GM23248 (cell line): ENCODE measurements at places on chromosomes 11 and 22. TPM values are rescaled to one million over a fixed set of nuclear protein-coding genes. Genes with fewer than 3 reads are reported as not detected.
A peak's percentile ranks its signal among the peaks of the same experiment; 100 is the strongest.

DNA sequence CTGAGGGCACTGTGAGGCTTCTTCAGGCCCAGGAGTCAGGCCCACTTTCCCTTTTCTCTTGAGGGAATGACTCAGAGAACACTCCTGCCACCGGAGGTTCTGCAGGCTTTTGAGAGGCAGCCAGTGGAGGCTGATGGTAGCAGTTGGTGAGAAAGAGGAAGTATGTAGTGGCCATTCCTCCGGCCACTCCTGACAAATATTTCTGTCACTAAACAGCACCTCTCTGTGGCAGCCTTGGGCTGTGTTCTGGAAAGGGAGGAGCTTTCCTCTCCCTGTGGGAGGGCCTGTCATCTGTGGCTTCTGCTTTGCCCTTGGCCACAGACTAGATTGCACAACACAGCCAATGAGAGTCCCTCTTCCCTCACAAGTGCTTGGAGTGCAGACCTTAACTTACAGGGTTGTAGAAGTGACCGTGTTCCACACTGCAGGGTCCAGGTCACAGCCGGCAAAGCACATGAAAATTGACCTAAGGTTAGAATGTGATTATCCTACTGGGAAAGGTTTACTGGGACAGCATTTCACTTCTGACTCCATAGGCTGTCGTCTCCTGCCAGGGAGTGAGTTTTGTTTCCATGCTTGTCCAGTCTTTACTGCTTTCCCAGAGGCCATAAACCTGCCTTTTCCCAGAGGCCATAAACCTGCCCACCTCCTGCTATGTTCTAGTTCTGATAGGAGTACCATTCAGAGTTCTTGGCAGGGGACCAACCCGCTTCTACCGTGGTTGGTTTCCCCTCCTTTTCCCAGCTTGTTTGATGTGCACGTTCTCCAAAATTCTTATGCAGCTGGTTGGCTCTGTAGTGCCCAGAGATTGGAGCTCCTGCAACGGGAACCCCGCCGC lies 33.3 kb downstream of the MARK2 start:
- peak; percentile 98 for DNase-seq

DNA sequence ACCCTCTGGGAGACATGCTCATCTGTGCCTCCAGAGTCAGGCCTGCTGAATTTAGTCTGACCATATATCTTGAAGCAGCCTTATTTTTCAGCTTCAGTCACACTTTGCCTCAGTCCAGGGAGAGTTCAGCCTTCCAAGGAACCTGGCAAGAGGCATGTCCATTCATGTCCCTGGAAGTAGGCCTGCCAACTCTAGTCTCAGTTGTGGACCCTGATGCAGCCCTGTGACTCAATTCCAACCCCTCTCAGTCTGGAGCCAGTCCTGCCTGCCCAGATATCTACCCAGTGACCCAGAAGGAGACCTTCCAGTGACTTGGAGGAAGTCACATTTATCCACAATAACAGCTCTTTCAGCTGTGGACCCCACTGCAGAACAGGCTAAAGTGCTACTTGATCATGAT lies 566.6 kb downstream of the TMEM135 start:
- no peak for DNase-seq

- peak; percentile 81 for DNase-seq
Measured at GRCh38 chr11:64252003-64252872, 908 bp downstream of the PLCB3 start.

DNA sequence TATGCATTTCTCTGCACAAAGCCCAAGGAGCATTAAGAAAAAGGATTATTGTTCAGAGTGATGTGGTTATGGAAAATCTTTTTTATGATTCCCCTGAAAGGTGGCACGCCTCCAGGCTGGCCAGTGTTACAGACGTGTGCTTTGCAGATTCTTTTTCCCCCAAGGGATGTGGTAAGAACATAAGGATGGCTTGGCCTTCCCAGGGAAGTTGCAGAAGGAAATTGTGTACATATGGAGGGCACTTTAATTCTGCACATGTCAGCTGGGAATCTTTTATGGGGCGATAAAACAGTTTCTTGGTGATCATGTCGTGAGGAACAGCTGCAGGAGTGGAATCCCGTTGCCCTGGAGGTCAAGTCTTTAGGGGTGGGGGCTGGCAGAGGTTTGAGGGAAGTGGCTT lies 9.7 kb downstream of the SMARCB1 start:
- no peak for DNase-seq

GRCh38 chr22:45776313-45776585 lies 104.6 kb downstream of the ATXN10 start:
- no peak for DNase-seq

DNA sequence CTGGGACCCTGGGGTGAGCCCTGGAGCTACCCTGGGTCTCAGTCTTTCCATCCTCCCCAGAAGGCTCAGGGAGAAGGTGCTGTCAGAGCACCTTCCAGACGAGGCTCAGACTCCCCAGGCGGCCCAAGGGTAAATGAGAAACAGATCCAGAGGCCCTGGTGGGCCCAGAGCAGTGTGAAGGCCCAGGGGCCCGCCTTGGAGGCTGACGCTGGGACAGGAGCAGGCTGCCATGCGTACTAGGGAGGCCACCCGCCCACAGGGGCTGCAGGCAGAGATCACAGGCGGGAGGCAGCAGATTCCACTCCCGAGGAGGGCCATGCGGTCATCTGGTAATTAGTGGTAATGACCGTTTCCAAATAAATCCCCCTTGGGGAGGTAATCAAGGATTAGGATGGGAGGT lies 5.2 kb downstream of the WNT11 start:
- no peak for DNase-seq

- DNase-seq, result no peak
Measured at GRCh38 chr11:102488208-102488607, 35.6 kb upstream of the TMEM123 start.

DNA sequence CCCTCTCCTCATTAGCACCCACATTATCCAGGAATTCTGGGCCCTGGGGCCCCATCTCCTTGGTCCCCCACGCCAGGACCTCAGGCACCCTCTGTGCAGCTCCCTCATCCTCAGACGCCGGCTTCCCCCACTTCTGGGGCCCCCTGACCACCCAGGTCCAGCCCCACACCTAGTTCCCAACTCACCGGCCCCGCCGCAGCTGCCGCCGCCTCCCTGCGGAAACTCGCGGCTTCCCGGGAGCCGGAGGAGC lies at the start of gene PCSK7:
TSS of gene PCSK7 (minus strand) at position 232 of the 250 bp plus-strand sequence. CDS start 2,229 bp downstream, outside the sequence.
- no peak for DNase-seq

- peak; percentile 29 for DNase-seq
Measured at GRCh38 chr11:9719566-9720289, 55.9 kb downstream of the SWAP70 start.

DNA sequence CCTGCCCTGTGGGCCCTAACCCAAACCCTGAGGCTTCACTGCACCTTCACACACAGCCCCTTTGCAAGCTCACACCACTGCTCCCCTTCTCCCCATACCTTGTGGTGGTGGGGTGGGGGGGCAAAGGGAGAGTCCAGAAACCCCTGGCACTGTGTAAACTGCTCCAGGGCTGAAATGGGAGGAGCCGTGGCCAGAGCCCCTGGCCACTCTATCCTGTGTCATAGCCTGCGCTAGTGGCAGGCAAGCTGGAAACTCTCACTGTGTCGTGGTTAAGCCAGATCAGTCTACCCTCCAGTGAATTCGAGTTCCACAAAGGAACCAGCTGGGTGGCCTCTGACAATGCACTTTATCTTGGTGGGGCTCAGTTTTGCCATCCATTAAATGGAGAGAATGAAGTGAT lies 8.4 kb upstream of the SYT13 start:
- DNase-seq, result no peak

DNA sequence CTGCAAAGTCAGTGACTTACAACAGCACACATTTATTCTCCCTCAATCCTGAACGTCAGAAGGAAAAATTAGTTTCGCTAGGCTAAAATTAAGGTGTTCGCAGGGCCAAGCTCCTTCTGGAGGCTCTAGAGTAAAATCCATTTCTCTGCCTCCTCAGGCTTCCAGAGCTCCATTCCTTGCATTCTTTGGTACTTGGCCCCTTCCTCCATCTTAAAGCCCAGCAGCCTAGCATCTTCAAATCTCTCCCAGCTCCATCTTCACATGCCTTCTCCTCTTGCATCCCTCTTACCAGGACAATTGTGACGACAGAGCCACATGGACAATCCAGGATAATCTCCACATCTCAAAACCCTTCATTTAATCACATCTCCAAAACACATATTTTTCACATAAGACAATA lies 165.0 kb downstream of the GRIA4 start:
- DNase-seq, result no peak

DNA sequence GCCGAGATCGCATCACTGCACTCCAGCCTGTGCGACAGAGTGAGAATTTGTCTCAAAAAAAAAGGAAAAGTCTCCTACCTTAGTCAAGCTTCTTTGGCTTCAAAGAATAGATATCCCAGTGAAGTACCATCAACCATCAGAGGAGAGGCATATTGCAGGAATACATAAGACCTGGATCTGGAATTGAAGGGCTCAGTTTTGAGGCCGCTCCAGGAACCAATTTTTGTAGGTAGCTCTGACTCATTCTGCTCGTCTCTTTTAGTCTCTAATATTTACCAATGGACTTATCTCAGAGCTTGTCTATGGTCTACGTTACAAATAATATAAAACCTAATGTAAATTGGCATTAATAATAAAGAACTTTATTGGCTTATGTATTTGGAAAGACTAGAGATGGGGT lies 8.2 kb upstream of the CCDC15 start:
- DNase-seq, result no peak

DNA sequence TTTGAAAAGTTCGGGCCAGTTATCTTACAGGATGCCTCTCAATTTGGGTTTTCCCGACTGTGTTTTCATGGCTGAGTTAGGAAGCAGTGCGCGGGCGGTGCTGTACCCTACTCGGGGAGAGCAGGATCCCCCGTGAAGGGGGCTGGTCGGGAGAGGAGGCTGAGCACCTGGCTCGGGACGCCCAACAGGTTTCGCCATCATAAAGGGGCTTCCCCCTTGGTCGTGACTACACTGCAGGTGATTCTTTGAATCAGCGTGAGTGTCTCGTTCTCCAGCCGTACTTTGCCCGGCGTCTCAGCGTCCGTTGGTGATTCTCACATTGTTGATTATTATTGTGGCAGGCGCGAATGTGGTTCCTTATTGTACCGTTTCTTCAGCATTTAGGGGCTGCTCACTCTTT lies 46.6 kb downstream of the ST14 start:
- DNase-seq, result no peak

DNA sequence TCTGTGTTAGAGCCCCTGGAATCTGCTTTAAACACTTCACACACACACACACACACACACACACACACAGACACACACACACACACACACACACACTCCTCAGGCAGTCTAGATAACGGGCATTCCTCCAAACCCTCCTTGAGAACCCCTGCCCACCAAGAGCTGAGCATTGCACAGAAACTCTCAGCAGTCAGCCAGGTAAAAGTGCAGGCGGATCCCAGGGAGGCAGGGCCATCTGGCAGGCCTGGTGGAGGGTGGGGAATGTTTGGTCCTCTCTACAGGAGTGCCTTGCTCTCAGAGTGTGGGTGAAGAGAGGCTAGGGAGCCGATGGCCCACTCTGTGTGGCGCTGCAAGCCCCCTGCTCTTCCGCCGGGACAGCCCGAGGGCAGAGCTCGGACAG lies 190.2 kb downstream of the BUD13 start:
- DNase-seq, result no peak

DNA sequence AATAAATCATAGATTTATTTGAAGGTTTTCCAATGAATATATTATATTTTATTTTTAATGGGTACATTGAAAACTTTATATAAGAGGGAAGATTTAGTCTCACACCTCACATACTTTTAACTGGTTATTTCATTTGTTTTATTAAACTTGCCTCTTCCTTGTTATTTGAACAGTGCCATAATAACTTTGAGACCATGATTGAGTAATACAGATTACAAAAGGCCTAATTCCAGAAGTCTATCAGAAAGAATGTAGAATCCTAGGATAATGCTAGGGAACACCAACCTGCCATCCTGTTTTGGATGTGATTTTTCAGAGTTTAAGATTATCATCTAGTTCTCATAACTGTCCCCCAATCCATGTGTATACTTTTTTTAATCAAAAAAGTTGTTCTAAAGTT lies 102.7 kb upstream of the BIRC3 start:
- DNase-seq, result no peak

DNA sequence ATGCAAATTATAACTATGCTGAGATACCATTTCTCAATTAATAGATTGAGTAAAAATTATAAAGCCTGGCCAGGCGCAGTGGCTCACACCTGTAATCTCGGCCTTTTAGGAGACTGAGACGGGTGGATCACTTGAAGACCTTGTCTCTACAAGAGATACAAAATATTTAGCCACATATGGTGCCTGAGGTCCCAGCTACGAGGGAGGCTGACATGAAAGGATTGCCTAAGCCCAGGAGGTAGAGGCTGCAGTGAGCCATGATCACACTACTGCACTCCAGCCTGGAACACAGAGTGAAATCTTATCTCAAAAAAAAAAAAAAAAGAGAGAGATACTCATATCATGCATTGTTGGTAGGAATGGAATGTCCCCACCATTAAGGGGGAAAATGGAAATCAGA lies 142.4 kb downstream of the RCN1 start:
- DNase-seq, result no peak

DNA sequence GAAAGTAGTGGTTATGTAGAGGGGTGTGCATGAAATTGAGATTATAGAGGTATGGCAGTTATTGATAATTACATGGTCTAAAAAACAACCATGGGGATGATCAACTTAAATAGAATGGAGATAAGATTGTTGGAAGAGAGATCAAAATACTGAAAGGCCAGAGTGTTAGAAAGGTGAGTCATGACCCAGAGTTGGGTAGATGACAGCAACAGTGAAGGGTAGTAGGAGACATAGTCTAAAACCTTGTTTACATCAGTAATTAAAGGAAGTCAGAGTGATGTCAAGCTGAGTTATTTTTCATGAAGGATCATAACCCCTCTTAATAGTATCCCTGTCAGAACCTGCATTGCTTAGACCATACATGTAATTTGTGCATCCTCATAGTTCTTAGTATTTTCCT lies 110.9 kb downstream of the ELP4 start:
- no peak for DNase-seq

DNA sequence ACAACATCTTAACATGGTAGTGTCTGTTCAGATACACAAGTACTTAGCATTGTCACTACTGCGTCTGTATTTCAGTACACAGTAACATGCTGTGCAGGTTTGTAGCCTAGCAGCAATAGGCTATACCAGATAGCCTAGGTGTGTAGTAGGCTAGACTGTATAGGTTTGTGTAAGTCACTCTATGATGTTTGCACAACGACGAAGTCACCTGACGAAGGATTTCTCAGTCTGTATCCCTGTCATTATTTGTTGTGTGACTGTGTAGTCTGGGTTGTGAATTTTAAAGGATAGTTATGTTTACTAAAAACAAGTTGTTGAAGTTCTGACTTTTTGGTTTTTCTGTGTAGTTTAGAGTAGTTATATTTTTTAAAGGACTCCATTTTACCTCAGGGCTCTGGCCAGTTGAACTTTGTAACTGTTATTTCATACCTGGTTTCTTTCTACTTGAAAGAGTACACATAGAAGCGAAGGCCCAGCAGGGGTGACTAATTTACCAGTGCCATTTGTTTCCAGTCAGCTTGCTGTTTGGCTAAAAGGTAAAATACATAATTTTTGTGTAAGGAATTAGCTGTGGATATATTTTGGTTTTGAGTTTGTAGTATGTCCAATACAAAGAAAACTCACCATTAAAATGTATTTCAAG lies 72.3 kb downstream of the PPP6R3 start:
- no peak for DNase-seq

SPDYC gene
- total RNA-seq, result not detected in 2 replicates
